Tibial artery (tissue), 4 donors: ENCODE measurements at places on chromosomes 5 and 9.
A peak's percentile ranks its signal among the peaks of the same experiment; 100 is the strongest.

DNA sequence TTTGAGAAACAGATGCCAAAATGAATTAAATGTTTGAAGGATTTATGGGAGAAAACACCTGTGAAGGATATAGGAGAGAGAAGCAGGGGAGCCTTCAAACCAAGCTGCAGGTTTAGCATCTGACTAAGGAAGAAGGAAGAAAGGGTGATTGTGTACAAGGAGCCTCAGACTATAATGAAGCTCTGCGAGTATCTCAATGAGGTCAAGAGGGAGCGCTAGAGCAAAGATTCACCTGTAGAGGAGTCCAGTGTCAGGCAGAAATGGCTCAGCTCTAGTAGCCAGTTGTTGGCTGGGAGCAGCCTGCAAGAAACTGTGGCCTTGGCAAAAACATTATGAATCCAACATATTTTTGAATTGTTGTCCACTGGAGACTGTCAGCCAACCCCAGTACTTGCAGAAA is 20.0 kb upstream of the GHR start:
- no peak for DNase-seq

DNA sequence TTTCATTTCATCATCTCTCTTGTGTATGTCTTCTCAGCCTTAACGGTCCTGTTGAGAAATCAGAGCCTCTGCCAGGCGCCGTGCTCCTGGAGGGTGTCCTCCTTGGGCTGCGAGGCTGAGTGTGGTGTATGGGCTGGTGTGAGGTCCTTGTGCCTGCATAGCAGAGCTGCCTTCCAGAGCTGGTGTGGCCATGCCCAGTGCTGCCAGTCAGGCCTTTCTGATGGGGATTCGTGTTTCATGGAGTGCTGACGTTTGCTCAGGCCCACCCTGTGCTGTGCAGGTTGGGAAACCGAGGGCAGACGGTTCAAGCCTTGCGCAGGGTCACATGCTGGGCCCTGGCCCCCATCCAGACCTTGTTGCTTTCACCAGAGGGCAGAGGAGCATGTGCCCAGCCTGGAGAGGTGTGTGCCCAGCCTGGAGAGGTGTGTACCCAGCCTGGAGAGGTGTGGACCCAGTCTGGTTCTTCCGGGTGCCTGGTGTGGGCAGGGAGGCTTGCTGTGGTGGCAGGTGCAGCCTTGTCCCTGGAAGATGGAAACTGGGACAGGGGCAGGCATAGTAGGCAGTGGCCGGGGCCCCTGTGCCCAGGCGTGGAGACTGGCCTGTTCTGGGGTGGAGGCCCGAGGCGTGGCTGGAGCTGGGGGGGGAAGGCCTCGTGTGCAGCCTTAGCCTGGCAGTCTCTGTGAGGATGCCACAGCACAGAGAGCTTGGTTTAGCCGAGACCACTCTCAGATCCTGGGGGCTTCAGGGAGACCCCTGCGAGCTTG is 84.0 kb downstream of the RXRA start:
- no peak for DNase-seq

DNA sequence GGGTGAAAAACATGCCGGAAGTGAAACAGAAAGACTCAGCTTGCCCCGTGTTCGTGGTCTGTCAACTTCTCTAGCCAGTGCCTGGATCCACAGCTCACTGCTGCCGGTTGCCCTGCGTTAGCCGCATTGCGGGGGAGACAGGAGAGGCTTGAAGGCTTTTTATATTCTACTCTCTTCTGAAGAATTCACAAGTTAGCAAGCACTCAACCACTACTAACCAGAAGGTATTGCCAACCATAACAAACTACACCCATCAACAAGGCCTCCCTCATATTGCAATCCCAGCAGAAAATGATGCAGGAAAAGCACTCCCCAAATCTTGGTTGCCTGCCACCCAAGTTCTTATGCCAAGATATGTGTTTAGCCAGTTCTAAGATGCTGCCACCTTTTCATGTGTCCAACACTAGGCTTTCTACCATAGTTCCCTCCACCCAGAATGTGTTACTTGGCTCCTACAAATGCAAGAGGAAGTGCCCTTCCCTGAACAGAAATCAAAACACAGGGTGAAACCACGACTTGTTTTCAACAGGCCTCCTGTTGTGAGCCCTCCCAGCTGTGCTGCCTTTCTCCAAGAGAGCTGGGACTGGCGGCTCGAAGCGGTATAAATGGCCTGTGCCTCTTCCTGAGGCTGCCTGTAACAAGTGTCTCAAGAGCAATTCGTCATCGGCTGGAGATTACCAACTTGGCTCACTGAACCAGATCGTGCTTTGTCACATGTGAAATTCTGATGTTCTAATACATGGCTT is 129.0 kb downstream of the SNX18 start:
- peak; percentile 89 for DNase-seq

DNA sequence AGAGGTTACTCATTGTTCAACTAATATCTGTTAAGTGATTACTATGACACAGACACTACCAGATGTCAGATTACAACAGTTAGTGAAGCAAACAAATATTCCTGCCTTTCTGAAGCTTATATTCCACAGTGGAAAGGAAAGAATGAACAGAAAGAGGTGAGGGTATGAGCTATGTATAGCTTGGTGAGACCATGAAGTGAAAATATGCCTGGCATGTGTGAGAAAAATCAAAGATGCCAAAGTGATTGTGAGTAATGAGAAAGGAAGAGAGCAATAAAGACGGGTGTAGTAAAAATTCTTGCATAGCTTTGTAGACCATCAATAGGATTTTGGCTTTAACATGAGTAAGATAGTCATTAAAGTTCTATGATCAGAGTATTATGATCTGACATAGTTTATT is 734.5 kb upstream of the NUDT12 start:
- no peak for DNase-seq

- no peak for DNase-seq
These were observed 25.7 kb downstream of the NCS1 start for GRCh38 chr9:130197888-130198287.

- no peak for DNase-seq
These were observed 53.3 kb downstream of the SEMA6A start for GRCh38 chr5:116521173-116521872.

DNA sequence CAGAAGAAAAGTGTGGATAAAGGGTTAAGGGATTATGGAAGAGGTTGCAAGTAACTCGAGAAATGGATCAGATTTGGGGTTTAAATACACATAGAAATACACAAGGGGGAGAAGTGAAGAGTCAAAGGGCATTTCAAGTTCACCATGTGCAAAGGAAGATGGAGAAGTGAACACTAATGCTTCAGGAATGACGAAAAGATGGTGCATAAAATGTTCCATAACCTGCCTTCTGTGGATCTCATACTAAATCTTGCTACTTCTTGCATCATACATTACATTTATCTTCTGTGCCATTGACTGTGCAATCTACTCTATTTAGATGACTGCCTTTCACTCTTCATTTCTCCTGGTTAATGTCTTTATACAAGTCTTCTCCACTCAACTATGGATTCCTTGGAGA is 5.7 kb upstream of the SMC2 start:
- no peak for DNase-seq

GRCh38 chr9:18520416-18521047 is 46.6 kb downstream of the ADAMTSL1 start:
- DNase-seq = no peak

DNA sequence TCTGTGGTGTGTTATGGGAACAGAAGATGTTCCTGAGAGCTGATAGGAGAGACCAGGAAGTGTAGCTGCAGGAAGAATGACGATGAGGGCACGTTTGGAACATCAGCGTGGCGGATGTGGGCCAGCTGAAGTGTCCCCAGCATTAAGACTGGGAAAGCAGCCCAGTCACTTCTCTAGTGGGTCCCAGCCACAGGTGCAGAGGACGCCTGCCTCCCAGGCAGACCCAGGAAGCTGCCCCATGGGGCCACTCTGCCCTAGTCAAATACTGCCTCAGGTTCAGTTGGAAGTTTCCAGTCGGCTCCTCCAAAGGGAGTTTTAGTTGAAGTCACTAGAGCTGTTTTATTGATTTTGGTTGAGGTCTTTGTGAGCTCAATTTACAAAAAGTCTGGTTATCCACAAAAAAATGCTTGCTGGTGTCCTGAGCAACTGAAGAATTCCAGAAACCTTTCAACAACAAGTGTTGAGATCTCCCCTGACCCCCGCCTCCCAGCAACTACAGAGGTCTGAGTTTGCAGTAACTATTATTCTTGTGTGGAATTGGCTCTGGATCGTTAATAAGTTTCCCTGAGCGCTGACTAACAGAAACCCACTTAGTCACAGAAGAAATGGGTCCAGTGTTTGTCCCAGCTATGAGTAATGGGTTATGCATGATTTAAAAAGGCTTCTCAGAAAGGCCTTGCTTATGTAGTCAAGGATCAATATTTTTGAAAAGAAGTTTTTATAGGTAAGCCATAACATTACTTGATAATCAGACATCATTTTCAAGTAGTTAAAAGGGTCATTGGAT is 294.1 kb downstream of the FANCC start:
- DNase-seq = no peak
